ENCODE measurements at places on chromosomes 11 and 22.

DNA sequence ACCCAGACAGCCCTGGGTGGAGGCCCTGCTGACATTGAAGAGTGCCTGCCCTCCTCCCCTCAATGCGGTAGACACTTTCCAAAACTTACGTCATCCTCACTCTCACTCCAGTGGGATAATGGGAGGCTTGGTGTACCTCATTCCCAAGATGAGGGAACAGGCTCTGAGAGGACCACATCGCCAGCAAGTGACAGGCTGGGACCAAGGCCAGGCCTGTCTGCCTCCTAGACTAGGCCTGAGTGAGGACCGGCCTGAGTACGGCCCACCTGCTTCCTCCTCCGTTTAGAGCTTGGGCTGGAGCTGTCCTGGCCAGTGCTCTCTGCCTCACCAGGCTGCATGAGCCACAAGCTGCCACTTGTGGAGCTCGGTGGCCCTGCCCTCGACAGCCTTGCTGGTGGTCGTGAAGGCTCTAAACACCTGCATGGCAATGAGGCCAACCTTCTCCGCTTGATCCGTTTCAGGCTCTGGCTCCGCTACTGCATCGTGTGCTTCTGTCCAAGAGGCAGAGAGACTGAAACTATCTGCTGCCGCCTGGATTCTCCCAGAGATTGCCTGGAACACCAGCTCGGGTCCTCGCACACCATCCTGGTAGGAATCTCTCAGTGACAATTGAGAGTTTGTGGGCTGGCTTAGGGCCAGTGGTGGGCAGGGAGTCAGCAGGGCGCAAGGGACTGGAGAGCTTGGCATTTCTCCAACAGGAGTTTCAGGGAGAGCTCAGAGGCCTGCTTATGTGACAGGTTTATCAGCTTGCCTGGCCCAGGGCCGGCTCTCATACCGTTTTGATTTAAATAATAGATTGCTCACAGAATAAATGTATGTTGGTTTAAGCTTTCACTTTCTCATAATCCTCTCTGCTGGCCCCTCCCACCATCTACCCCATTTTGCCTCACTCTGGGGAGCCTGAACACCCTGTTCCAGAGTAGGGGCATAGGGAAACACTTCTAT, 9.4 kb downstream of the LRRC75B start:
- DNase-seq = no peak

DNA sequence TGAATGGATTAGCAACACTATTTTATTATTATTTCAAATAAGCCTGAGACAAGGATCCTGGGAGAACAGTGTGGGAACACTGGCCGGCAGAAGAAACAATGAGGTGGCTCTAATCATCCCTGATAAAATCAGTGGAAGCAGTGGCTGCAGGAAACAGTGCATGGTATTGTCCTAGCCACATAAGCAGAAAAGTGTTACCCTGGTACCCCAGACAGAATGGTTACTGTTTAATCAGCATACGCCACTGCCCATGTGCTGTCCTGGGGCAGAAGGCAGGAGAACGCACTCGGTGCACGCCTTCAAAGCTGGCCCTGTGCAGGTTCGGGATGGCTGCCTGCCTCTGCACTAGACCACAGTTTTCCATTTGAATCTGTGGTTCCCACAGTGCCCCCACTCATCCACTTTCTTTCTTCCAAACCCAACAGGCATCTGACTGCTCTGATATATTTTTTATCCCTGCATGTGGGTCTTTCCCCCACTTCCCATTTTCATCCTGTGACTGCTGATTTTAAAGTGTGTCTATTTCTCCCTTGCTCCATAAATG, 25.7 kb downstream of the OPCML start:
- DNase-seq = no peak

- DNase-seq = peak; percentile 57
Observed at GRCh38 chr11:911031-911889, 650 bp upstream of the CHID1 start.

DNA sequence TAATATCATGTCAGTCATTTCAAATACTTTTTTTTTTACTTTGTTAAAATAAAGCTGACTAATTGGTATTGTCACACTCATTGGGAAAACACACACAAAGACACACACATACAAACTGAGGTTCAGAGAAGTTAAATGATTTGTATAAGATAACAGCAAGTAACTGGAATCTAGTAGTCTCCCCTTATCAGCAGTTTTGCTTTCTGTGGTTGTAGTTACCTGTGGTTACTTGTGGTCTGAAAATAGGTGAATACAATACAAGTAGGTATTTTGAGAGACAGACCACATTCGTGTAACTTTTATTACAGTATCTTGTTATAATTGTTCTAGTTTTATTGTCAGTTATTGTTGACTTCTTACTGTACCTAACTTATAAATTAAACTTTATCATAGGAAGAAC, 610.9 kb downstream of the CNTN5 start:
- no peak for DNase-seq

DNA sequence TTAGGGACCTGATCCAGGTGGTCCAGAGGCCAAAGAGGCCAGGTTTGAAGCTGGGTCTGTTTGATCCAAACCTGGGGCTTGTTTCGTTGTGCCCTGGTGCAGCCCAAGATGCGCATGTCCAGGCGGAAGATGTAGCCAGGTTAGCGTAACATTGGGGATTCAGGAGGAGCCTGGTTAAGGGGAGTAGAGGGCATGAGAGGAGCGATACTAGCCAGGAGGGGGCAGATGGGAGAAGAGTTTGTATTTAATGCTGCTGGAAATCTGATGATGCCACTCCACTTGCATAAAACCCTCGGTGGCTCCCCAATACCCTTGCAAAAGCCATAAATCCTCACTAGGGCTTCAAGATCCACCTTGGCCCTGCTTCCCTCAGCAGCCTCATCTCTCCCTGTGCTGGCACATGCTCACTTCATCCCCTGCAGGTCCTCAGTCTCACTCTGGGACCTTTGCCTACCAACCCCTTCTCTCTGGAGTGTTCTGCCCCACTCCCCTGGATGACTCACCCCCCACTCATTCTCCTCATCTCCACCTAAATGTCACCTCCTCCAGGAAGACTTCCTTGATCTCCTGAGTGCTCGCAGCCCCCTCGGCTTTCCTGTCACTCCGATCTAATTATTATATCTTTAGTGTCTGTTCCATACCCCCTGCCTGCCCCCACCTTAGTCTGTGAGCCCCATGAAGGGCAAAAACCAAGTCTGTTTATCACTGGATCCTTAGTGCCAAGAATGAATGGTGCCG, 95.9 kb downstream of the MIAT start:
- DNase-seq = no peak

- DNase-seq = no peak
Observed at GRCh38 chr11:104337273-104337672, 173.3 kb upstream of the PDGFD start.

DNA sequence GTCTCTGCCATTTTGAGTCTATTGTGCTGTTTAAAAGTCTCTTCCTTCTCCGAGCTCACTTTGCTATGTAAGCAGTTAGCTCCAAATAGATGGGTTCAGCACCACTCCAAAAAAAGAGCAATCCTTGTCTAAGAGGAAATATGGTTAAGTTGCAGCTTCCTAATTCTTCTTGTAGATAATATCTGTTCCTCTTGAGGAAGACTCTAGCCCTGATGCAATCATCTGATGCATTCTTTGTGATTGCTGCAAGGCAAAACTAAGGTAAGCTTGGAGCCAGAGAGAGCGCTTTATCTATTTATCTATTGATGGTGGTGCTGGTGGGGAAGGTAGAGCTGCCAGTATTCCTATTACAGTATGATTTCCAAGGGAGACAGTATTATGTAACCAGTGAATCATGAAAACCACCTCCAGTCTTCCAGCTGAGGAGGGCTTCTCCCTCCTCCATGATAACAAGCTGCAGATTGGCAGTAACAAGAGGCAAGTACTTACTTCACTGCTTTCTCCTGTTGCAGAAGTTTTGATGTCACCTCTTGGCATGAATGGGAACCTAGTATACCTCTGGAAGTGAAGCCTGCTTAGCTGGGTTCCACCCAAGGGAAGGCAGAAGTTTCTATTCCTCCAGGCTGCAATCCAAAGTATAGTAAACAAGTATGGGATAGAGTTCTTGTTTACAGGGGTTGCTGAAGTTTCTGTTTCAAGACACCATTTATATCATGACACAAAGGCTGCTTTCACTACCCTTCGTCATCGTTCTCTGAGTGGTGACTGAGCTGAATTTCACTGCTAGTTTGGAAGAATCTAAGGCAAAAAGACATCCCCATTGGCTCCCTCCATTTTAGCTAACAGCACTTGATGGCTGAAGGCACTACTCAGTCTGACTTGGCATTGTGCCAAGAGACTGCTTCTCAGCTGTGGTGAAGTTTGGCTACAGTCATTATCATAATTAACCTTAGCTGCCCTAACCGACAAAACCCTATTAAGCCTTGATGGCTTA, 49.7 kb downstream of the FDX1 start:
- no peak for DNase-seq

GRCh38 chr11:120936356-120936755, 87.5 kb upstream of the TBCEL start:
- DNase-seq = no peak

GRCh38 chr22:49095366-49095765, 732.3 kb downstream of the BRD1 start:
- DNase-seq = no peak

Data from activated CD8-positive, alpha-beta memory T cell treated with anti-CD3 and anti-CD28 coated beads, Interleukin-2, amount 10 ng/mL, durations not matched to agents 7 days and 5 days (primary cell).